Type B pancreatic cell (in vitro differentiated cells): ENCODE measurements at places on chromosomes 7 and 10. TPM values are rescaled to one million over a fixed set of nuclear protein-coding genes. Genes with fewer than 3 reads are reported as not detected.

SMKR1 gene
- 1.5 TPM in 1 of 2 replicates, not detected in the other for total RNA-seq

PTN gene
- total RNA-seq: 16.2 and 271 TPM in 2 replicates

PKD1L1 gene
- 0.17 and 0.67 TPM in 2 replicates for total RNA-seq

GRCh38 chr7:155190688-155191087 lies 107.0 kb upstream of the INSIG1 start:
- H3K27me3 ChIP-seq: peaks cover 21% of the 10 kb centered on the region
- H3K36me3 ChIP-seq: no peaks in the 10 kb centered on the region
- H3K27ac ChIP-seq: no peak overlapping the region

- H3K4me3 ChIP-seq: no peak overlapping the region
- peak overlapping the region; percentile 69 for H3K27ac ChIP-seq
- H3K4me1 ChIP-seq: peaks cover 44% of the 10 kb centered on the region
Measured at GRCh38 chr10:103649654-103650423, 156.3 kb downstream of the NEURL1 start.
